ENCODE measurements at places on chromosomes 5 and 9.

DNA sequence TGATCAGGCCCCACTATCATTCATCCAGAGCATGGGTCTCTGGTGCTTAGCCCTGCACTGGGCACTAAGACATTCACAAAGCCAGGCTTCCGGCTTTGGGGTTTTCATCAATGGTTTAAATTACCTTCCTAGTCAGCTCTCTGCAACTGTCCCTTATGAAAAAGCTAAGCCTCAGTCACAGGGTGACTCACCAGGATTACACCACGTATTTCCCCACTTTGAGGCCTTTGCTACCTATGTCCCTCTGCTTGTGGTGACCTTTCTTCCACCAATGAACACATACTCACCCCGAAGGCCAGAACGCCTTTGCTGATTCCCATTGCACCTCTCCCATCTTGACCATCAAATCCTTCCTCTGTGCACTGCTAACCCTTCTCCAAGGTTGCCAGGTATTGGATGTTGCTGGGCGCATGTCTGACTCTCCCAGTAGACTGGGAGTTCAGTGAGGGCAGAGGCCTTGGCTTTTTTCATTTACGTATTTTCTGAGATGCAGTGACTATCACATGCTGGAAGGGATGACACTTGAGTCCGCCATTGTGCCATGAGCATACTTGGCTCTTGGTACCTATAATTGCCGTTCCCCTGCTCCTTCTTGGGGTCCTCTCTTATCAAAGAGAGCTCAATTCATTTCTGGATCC lies 58.7 kb upstream of the TNFSF8 start:
- DNase-seq, result no peak

GRCh38 chr5:151708126-151708525 lies 21.4 kb upstream of the SPARC start:
- DNase-seq, result no peak

GRCh38 chr5:52893105-52893504 lies 96.0 kb upstream of the ITGA2 start:
- no peak for DNase-seq

- no peak for DNase-seq
Measured at GRCh38 chr9:84317563-84317962, 23.0 kb downstream of the SLC28A3 start.

Measured in stimulated activated CD4-positive, alpha-beta T cell treated with anti-CD3 and anti-CD28 coated beads, Interleukin-1b, Interleukin-23, amount 100 ng/mL, for 1 hour (primary cell).